ENCODE measurements at places on chromosomes 3 and 15. TPM values are rescaled to one million over a fixed set of nuclear protein-coding genes. Genes with fewer than 3 reads are reported as not detected.

GRCh38 chr3:39755100-39755499 lies 54.3 kb upstream of the MYRIP start:
- no peak for DNase-seq
- H3K4me3 ChIP-seq: no peak overlapping the region
- peaks cover 11% of the 10 kb centered on the region for H3K4me1 ChIP-seq
- H3K27ac ChIP-seq: no peak overlapping the region

DNA sequence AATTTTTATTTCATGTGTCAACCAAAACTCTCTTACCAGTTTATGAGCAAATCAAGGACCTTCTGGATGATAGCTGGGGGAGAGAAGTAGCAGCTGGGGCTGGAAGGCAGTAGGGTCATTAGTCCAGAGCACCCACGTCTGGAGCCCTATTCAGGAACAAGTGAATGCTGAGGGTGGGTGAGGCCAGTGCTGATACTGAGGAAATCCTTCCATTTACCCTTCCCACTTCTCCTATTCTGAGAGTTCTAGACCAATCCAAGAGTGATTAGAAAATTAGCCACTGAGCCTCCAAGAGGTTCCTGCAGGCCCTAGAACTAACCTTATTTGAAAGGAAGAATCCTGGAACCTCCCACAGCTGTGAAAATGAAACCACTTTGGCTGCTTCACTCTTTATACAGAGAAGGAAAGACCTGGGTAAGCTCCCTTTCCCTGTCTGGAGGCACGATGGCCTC lies 46.2 kb upstream of the VILL start:
- H3K36me3 ChIP-seq: peaks cover 2% of the 10 kb centered on the region
- peak overlapping the region; percentile 28 for H3K27ac ChIP-seq
- no peak overlapping the region for H3K4me3 ChIP-seq
- no peaks in the 10 kb centered on the region for H3K27me3 ChIP-seq

DNA sequence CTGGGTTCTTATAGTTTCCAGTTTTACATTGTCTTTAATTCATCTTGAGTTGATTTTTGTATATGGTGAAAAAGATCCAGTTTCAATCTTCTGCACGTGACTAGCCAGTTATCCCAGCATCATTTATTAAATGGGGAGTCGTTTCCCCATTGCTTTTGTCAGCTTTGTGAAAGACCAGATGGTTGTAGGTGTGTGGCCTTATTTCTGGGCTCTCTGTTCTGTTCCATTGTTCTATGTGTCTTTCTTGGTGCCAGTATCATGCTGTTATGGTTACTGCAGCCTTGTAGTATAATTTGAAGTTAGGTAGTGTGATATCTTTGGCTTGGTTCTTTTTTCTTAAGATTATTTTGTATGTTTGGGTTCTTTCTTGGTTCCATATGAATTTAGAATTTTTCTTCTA lies 432.2 kb downstream of the UNC13C start:
- no peak overlapping the region for H3K27ac ChIP-seq
- H3K4me3 ChIP-seq: no peak overlapping the region
- H3K27me3 ChIP-seq: no peaks in the 10 kb centered on the region
- DNase-seq: no peak
- H3K4me1 ChIP-seq: no peaks in the 10 kb centered on the region
- H3K36me3 ChIP-seq: no peaks in the 10 kb centered on the region

DNA sequence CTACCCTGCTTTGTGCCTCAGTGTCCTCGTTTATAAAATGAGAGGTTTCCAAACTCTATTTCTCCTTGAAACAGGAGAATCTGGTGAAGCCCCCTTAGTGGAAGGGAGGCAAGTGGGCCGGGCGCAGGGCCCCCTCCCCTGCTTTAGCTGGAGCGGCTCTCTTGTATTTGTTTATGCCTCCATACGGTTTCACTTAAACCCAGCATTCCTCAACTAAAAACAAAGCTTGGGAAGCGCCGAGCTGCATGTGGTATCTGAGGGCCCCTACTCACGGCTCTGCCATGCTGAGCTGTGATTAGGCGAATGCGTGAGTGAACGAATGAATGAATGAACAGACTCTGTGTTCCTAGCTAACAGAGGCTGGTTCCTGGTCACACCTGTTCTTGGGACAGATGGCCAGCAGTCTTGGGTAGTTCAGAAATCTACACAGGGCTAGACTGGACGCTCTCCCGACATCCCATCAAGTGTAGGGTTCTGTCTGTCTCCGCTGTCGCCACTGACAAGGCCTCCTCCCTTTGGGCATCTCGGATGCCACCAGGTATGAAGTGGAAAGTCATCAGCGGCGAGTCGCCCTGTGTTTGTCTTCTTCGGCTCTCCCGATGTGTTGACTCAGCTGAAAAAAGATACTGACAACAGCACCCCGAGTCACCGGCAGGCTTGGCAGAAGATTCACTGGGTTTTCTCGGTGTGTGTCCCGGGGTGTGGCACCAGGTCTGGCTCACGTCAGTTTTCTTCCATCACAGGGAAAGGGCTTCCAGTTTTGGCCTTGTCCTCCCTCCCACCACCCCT lies 42.4 kb upstream of the VPS8 start:
- no peak overlapping the region for H3K27ac ChIP-seq
- H3K27me3 ChIP-seq: no peaks in the 10 kb centered on the region
- peaks cover 24% of the 10 kb centered on the region for H3K4me1 ChIP-seq
- no peak overlapping the region for H3K4me3 ChIP-seq

GRCh38 chr3:186152889-186153292 lies 44.0 kb upstream of the ETV5 start:
- no peak for DNase-seq
- H3K4me1 ChIP-seq: peaks cover 12% of the 10 kb centered on the region
- no peak overlapping the region for H3K4me3 ChIP-seq
- H3K36me3 ChIP-seq: no peaks in the 10 kb centered on the region

DNA sequence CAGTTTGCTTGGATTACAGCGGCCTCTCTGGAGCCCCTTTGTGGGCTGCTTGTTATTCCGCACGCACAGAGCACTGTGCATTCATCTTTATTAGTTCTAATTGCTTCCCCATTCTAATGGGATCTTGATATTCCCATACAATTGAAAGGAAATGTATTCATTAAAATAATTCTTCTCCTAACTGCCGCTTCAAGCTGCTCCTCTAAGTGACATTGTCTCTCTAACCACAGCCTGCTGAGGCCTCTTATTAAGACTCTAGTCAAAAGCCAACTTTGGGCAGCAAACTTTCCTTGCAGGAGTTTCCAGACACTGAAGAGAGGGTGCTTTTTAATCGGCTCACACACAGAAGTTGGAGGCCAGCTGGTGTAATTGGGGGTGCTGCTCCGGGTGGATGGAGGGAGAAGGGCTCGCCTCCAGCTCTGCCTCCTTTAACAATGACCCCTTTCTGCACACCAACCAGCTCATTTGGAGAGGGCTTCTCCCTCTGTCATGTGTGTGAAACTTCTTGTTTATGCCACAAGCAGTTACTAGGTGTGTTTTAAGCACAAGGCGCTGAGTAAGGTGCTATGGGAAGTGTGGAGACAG lies 5.6 kb upstream of the MAGEF1 start:
- H3K27ac ChIP-seq: peak overlapping the region; percentile 26
- DNase-seq: no peak
- no peak overlapping the region for H3K4me3 ChIP-seq
- peaks cover 39% of the 10 kb centered on the region for H3K4me1 ChIP-seq
- no peaks in the 10 kb centered on the region for H3K36me3 ChIP-seq

DNA sequence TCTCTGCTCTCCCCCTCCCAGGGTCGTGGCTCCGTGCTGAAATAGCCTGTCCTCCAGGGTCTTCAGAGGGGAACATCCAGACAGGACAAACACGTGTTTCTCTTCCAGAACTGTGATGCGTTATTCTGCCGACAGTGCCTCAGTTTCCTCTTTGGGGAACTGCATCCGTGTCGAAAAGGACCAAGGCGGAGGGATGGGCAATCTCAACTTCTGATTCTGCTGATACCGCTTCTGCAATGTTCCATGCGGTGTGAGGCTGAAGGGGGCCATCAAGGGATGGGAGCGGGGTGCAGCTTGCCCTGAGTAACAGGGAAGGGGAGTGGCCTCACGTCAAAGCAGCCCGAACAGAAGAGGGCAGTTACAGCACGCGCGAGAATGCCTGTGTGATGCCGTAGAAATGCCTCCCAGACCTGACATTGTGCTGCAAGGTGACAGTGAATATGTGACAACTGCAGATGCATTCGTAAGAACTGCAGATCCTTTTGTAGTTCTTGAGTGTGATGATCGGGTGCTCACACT lies 275.7 kb downstream of the SHQ1 start:
- DNase-seq: no peak
- H3K27ac ChIP-seq: 0 out of 2 replicates have a peak overlapping the region, but pooled peaks have one; percentile 39
- no peaks in the 10 kb centered on the region for H3K36me3 ChIP-seq
- peaks cover 22% of the 10 kb centered on the region for H3K4me1 ChIP-seq

DNA sequence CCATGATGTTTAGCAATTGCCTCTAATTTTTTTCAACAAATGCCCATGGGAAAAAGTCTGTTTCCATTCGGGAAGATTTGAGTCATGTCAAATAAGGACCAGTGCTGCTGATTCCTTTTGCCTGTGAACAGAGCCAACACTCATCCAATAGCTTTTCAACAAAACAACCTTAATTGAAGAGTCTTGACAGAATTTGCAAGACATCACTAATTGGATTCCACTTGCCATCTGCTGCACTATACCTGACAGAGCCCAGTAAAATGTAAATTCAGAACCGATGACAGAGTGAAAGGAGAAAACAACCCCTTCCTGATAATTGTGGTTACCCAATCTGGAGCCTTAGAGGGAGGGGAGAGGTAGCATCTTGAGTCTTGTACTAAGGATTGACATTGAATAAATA lies 426.7 kb downstream of the AGBL1 start:
- no peak overlapping the region for H3K4me3 ChIP-seq
- no peak for DNase-seq
- H3K27ac ChIP-seq: no peak overlapping the region
- no peaks in the 10 kb centered on the region for H3K27me3 ChIP-seq
- no peaks in the 10 kb centered on the region for H3K36me3 ChIP-seq

DNA sequence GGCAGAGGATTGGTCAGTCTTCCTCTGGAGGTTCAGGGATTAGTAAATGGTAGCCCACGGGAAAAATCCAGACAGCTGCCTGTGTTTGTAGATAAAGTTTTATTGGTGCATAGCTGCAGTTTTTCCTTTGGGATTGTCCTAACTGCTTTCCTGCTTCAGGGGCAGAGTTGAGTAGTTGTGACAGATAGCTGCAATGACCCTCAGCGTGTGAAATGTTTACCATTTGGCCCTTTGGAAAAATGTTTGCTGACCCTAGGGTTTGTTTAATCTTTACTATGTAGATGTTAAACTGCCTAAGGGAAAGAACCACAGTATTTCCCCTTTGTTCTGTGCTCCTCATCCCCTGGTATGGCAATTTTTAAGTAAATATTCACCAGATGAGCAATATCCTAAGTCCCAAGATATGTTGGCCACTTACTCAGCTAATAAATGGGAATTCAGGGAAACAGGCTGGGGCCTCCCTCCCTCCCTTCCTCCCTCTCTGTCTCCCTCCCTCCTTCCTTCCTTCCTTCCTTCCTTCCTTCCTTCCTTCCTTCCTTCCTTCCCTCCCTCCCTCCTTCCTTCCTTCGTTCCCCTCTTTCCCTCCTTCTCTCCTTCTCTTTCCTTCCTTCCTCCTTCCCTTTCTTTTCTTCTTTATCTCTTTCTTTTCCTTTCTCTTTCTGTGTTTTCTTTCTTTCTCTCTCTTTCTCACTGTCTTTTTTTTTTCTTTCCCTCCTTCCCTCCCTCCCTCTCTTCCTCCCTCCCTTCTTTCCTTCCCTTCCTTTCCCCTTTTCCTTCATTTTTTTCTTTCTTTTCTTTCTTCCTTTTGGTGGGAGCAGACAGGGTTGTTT lies 234.6 kb upstream of the BHLHE40 start:
- H3K4me3 ChIP-seq: no peak overlapping the region
- peaks cover 3% of the 10 kb centered on the region for H3K36me3 ChIP-seq
- DNase-seq: no peak
- no peaks in the 10 kb centered on the region for H3K27me3 ChIP-seq
- H3K27ac ChIP-seq: no peak overlapping the region
- peaks cover 6% of the 10 kb centered on the region for H3K4me1 ChIP-seq

DNA sequence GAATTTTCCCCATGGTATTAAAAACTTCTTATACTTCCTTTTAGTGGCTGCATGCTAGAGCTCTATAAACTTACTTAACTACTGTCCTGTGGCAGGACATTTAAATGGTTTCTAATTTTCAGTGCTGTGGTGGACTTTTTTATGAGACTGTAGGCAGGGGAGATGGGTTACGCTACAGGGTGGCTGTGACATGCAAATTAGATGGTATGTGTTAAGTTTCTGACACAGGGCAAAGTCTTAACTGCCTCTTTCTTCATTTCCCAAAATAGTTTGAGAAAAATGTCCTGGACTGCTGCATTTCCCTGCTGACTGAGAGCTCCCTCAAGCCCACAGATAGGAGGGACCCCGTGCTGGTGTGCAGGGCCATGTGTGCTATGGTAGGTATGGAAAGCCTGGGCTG lies 22.0 kb downstream of the TGM4 start:
- H3K27ac ChIP-seq: no peak overlapping the region
- DNase-seq: no peak
- peaks cover 26% of the 10 kb centered on the region for H3K4me1 ChIP-seq
- peaks cover 3% of the 10 kb centered on the region for H3K27me3 ChIP-seq
- H3K36me3 ChIP-seq: no peaks in the 10 kb centered on the region
- no peak overlapping the region for H3K4me3 ChIP-seq

DNA sequence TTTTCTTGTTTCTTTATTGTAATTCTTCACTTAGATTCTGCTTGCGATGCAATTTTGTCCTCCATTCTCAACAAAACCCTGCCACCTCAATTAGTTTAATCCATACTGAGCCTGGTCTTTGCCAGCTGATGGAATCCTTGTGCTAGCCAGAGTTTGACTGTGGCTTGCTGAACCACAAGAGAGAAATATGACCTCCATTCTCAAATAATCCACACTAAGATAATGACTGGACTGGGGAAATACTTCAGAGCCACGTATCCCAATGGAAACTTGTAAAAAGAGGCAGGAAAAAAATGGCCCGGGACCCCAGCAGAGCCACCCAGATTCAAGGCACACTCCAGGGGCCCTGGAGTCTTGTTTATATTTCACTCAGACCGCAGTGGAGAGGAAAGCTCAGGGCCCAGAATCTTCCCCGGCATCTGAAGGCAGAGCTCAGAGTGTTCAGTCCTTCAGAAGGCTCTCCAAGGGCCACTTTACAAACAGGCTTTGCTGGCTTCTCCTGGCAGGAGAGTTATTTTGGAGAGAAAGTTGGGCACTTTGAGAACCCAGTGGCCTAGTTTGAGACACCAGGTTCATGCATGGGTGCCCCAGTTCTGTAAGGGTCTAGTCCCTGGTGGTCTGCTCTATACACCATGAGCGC lies 62.7 kb downstream of the SSUH2 start:
- no peaks in the 10 kb centered on the region for H3K36me3 ChIP-seq
- no peaks in the 10 kb centered on the region for H3K27me3 ChIP-seq
- peaks cover 6% of the 10 kb centered on the region for H3K4me1 ChIP-seq
- no peak overlapping the region for H3K4me3 ChIP-seq
- DNase-seq: no peak

VILL gene
- 4.7 TPM for total RNA-seq

RARRES1 gene
- total RNA-seq: 0.16 TPM

GBE1 gene
- 11.9 TPM for total RNA-seq

COL8A1 gene
- 0.87 TPM for total RNA-seq

CPB1 gene
- total RNA-seq: 7.6 TPM

CCR2 gene
- total RNA-seq: not detected
